Breast epithelium (tissue), 4 donors: ENCODE measurements at places on chromosomes 6 and 20. TPM values are rescaled to one million over a fixed set of nuclear protein-coding genes. Genes with fewer than 3 reads are reported as not detected.

TPX2 gene
- total RNA-seq = 0.33 TPM

BPIFA1 gene
- not detected for total RNA-seq

CRIP3 gene
- total RNA-seq = 2.1 TPM

UBD gene
- total RNA-seq = 2.9 TPM

UST gene
- 28.8 TPM for total RNA-seq

SLC17A1 gene
- total RNA-seq = not detected

BPI gene
- total RNA-seq = 0.59 TPM

PRRC2A gene
- 42.7 TPM for total RNA-seq

MYLK2 gene
- total RNA-seq = not detected

BCAS4 gene
- 6.6 TPM for total RNA-seq

MLN gene
- total RNA-seq = not detected

SCRT2 gene
- not detected for total RNA-seq

SLC12A5 gene
- total RNA-seq = not detected
